ENCODE measurements at places on chromosomes 1 and 21.

DNA sequence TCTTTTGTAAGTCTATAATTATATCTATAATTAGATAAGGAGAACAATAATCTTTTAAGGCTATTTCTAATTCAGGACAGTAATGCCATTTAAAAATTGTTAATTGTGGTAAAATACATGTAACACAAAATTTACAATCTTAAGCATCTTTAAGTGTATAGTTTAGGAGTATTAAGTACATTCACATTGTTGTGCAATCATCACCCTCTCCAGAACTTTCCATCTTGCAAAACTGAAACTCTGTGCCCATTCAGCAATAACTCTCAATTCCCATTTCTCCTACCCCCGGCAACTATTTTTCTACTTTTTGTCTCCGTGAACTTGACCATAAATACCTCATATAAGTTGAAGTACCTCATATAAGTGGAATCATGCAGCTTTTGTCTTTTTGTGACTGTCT lies 93.9 kb upstream of the KCNA3 start:
- no peak for DNase-seq

- no peak for DNase-seq
These were observed 19.0 kb downstream of the SLC37A1 start for GRCh38 chr21:42532466-42533181.

DNA sequence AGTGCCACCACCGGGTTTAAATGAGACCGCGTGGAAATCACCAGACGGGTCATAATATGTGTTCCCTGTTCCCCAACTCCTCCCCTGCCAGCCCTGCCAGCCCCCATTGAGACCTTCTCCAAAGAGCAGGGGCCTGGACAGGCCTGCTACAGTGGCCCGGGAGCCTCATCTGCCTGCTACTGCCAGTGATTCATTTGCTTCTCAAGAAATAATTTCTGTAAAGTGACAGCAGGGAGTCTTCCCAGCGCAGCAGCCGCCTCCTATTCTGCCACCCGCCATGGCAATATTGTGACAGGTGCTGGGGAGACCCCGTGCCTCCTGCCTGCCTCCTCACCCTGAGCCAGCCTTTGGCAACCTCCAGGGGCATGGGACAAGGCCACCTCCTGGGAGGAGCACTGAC lies 8.9 kb downstream of the IFFO2 start:
- no peak for DNase-seq

- no peak for DNase-seq
These were observed 81.4 kb upstream of the TLR5 start for GRCh38 chr1:223224465-223224864.

- DNase-seq = no peak
These were observed 29.9 kb upstream of the DISP1 start for GRCh38 chr1:222784916-222785315.

GRCh38 chr1:32107742-32108661 lies at the start of gene KPNA6:
Gene KPNA6 (plus strand): TSS chr1:32108056. CDS start chr1:32108131, 75 bp downstream.
- peak; percentile 69 for DNase-seq

DNA sequence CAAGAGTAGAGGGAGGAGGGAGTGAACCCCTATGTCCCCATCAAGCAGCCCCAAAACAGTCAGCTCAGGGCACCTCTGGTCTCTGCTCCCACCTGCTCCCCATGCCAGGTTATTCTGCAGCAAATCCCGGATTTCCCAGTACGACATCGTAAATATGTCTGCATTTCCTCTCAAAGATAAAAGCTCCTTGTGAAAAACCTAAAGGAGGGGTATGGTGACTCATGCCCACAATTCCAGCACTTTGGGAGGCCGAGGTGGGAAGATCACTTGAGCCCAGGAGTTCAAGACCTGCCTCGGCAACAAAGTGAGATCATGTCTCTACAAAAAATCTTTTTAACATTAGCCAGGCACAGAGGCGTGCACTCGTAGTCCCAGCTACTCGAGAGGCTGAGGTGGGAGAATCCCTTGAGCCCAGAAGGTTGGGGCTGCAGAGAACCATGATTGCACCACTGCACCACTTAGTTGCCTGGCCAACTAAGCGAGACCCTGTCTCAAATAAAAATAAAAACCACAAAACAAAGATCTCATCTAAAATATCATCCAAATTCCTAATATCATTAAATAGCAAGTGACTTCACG lies 7.1 kb downstream of the ACOT7 start:
- no peak for DNase-seq

- no peak for DNase-seq
These were observed 83.4 kb downstream of the SETD4 start for GRCh38 chr21:35976929-35977328.

- no peak for DNase-seq
These were observed 508 bp downstream of the HEYL start for GRCh38 chr1:39638965-39639304.

GRCh38 chr1:98068016-98068415 lies 147.2 kb upstream of the DPYD start:
- no peak for DNase-seq

DNA sequence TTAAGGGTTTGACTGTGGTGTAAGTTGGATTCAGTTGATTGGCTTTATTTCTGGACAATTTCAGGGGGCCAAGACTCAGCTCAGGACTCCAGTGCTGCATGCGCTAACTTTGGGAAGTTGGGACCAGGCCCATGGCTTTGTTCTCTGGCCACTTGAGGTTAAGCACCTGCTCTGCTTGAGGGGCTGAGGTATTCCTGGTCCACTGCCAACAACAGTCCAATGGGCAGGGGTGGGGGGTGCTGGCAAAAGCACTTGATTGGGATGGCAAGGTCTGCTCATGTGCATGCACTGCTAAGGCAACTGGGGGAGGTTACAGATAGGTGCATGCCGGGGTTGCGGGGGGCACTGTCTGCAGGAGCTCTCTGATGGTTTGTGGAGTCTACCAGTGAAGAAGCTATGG lies 52.6 kb upstream of the ASB17 start:
- no peak for DNase-seq

DNA sequence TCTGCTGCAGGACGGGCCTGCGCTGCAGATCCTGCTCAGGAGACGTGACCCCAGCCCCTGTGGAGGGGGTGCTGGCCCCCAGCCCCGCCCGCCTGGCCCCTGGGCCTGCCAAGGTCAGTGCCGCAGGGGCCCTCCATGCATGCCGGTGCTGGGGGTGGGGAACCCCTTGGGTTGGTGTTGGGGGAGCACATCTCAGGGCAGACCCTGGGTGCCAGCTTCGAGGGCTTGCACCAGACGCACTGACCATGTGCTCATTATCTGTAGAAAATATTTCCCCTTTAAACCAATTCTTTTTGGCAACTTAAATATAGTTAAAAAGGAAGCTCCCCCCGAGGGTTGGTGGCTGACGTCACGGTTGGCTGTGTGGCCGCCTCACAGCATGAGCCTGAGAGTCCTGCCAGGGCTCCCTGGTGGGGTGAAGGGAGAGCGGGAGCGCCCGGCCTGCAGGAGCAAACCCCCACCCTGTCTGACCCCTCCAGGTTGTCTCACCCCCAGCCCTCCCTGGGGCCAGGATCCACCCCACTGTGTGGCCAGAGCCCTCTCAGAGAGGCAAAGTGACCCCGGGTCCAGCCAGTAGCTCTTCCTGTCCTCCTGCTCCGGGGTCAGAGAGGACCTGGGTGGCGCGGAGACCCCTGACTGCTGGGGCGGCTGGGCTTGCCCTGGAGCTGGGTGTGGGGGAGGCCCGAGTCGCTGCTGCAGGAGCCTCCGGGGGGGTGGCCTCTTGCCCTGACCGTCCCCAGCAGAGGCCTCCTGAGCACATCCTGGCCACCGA lies 5.3 kb upstream of the PFKL start:
- no peak for DNase-seq

- DNase-seq = no peak
These were observed 19.9 kb downstream of the PLA2G4A start for GRCh38 chr1:186848509-186849130.

- DNase-seq = no peak
These were observed 25.4 kb downstream of the SLC30A10 start for GRCh38 chr1:219902951-219903350.

- DNase-seq = no peak
These were observed 1.5 kb downstream of the ATP8B2 start for GRCh38 chr1:154326546-154327465.

GRCh38 chr1:94012708-94013366 lies 103.6 kb upstream of the GCLM start:
- no peak for DNase-seq

DNA sequence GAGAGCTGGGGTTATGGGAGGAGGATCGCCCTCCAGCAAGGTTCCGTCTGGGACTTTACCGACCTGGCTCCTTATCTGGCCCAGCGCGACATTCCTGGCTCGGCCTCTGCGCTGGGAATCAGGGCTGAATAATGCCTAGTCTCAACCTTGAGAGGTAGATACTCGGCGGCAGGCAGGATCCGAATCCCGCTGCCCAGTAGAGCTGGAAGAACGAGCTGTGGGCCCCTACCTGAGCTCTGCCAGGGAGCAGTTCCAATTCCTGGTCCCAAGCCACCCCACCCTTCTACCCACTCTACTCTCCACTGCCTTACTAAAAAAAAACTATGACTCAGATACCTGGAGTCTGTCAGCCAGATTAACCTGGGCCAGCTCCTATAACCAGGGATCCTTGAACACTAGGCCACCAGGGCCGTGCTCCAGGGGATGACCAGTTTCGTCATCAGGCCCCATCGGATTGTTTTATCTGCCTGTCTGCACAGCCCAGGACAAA lies 53.6 kb downstream of the RHBG start:
- DNase-seq = no peak

- no peak for DNase-seq
These were observed 36.1 kb upstream of the ZC3H12A start for GRCh38 chr1:37438037-37438868.

DNA sequence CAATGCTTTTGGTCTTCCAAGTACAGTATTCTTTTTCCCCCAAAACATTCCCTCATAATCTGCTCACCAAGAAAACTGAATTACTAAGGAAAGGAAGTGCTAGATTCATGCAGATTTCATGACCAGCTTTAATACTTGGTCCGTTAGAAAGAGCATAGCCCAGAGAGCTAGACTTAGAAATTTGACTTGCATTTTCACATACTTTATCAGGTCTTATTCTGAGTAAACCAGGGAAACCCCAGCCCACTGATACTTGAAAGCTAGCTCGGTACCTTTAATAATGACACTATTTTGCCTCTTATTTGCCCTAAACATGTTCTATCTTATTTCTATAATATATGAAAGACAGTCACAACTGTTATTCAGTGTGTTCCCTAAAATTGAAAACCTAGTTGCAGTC lies 204.5 kb downstream of the TTLL7 start:
- DNase-seq = no peak

GRCh38 chr1:216310776-216311175 lies 112.5 kb downstream of the USH2A start:
- no peak for DNase-seq

DNA sequence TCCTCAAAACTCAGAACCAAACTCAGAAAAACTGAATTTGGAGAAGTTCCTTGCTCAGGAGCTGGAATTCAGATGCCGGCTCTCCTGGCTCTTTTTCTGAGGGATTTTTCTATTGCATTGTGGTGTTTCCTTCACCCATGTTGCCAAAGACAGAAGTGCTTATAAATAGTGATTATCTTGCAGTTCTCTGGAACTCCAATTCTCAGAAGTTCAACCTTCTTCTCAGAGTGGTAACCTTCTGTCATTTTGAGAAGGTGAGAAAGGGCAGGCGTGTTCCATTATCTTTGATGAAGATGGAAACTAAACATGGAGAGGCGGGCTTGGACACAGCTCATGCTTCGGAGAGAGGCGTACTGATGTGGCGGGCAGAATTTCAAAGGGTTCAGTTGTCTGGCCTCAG lies 12.4 kb upstream of the ETV3 start:
- no peak for DNase-seq

GRCh38 chr1:155050560-155051341 lies at the start of gene ADAM15:
Gene ADAM15 (plus strand): TSS chr1:155051316. CDS start chr1:155051387, 71 bp downstream.
- DNase-seq = peak; percentile 62

GRCh38 chr1:233912909-233913308 lies 8.4 kb downstream of the SLC35F3 start:
- DNase-seq = no peak

DNA sequence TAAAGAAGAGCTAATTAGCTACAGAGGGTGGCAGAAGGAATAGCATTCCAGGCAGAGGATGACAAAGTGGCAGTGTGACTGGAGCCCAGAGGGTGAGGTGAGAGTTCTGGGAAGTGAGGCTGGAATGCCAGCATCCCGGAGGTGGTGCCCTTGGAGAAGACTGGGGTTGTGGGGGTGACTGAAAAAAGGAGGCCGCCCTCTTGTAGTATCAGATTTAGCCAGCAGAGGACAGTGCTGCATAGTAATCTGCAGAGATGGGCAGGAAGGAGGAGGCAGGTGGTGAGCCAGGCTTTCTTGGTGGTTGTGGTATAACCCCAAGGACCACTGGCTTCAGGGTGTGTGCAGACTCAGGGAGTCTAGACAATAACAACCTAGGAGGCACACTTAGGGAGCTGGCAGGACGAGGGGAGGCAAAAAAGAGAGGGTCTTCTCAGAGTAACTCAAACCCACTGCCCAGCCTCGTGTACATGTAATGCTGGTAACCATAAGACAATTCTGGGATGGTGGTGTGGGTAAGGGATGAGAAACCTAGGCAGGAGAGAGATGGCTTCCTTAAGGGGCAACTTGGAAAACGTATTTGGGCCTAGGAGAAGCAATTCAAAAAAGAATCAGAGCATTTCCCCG lies 30.5 kb downstream of the MROH7 start:
- peak; percentile 35 for DNase-seq

- DNase-seq = no peak
These were observed 3.2 kb upstream of the KIAA0040 start for GRCh38 chr1:175195798-175196197.

DNA sequence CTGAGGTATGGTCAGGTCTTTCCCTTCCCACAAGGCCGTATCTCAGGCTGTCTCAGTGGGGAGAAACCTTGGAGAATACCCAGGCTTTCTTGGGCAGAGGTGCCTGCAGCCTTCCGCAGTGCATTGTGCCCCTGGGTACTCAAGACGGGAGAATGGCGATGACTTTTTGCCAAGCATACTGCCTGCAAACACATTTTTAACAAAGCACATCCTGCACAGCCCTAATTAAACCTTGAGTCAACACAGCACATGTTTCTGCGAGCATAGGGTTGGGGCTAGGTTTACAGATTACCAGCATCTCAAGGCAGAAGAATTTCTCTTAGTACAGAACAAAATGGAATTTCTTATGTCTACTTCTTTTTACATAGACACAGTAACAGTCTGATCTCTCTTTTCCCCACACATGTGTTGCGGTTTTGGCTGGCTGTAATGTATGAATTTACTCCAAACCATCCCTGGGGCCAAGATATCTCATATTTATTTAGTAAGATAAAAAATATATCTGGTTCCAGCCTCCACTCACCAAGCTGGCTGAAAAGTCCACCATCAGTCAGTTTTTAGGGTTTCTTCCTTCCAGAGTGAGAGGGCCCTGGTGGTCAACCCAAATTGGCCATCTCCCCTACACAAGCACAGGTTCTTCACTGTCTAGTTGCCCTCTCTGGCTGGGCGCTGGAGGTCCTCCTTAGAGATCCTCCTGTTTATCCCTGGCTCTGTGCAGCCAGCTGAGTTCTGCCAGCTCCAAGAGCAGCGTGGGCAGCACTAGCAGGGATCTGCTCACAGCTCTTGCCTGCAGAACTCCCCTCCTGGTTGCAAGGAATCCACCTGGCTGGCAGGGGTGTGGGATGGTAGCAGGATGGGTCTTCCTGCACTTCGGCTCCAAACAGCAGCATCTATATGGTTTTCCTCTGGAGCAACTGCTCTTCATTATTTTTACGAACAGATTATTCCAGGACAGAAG lies 2.6 kb downstream of the FAAH start:
- no peak for DNase-seq
